ENCODE measurements at places on chromosomes 3 and 15.

- DNase-seq = no peak
Observed at GRCh38 chr3:149542375-149543312, 68.1 kb downstream of the TM4SF4 start.

- no peak for DNase-seq
Observed at GRCh38 chr3:126941721-126942270, 41.1 kb upstream of the PLXNA1 start.

DNA sequence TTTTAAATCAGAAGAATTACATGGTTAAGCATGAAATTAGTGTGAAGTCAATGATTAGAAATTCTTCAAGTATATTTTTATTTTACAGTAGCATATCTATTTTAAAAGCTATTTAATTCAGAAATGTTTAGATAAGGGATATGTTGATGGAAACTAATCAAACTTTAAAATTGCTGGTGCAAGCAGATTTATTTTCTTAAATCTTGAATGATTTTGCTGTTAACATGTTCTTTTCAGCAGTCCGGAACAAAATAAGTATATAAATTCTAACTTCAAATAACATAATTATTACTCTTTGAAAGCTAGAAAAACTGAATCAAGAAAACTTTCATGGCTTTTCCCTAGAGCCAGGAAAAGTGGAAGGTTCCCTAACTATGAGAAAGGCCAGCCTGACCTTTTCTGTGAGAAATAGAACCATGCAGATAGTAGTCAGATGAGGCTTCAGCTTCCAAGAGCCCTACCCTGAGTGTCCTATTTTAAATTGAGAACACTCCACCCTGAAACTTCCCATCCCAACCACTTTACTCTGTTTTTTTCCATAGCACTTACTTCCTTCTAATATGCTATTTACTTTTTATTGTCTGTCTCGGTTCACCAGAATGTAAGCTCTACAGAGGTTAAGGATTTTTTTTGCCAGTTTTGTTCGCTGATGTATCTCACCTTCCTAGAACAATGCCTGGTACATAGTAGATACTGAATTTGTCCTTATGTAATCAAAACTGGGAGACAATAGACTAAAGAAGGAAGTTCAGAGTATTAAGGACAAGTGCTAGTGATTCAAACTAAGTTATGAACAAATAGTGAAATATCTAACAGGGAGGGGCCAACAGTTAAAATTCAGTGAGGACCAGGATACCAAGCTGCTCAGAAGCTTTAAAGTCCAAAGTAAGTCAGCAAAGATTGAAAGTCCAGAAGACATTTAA is 66.8 kb downstream of the CD200R1L start:
- no peak for DNase-seq

DNA sequence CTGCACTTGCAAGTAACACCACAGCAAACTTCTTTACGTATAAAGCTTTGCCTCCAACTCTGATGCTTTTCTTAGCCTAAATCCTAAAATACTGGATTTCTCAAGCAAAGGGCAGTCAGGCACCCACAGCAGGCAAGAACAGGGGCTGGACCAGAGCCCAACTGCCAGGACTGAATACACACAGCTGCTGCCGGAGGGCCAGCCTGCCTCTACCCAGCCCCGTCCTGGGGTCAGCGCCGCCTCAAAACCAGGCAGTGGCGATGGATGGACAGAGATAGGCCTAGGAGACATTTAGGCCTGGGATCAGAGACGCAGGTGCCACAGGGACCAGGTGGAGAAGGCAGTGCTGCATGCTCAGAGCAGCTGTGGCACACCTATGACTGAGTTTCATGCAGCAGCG is 47.6 kb upstream of the SEC61A1 start:
- DNase-seq = no peak

- DNase-seq = no peak
Observed at GRCh38 chr3:32835961-32836360, 18.2 kb downstream of the TRIM71 start.

GRCh38 chr15:38398134-38398533 is 55.8 kb upstream of the FAM98B start:
- DNase-seq = no peak

DNA sequence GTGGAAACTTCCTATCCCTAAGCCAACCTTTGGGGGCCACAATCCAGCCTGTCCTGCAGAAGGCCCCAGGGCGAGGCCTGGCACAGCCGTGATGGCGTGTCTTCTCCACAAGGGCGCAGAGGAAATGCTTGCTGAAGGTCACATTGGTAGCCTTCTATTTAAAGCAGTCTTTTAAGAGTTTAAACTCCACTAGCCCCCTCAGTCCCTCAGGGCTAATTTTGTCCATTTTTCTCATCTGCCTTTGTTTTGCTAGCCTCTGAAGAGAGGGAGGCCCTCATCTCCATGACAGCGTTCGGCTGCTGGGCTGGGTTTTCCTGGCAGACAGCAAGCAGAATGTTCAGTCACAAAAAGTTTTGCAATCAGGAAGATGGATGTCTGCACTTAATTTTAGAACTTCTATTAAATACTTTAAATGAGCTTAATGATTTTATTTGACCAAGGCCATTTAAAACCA is 40.8 kb downstream of the RARB start:
- DNase-seq = peak; percentile 81

- DNase-seq = no peak
Observed at GRCh38 chr3:24498391-24498790, 3.7 kb upstream of the THRB start.
